ENCODE measurements at places on chromosomes 5 and 9.
A peak's percentile ranks its signal among the peaks of the same experiment; 100 is the strongest.

- no peak overlapping the region for H3K4me3 ChIP-seq
- H3K27me3 ChIP-seq: no peaks in the 10 kb centered on the region
- DNase-seq: no peak
These were observed 113.2 kb downstream of the DTWD2 start for GRCh38 chr5:118875131-118875530.

DNA sequence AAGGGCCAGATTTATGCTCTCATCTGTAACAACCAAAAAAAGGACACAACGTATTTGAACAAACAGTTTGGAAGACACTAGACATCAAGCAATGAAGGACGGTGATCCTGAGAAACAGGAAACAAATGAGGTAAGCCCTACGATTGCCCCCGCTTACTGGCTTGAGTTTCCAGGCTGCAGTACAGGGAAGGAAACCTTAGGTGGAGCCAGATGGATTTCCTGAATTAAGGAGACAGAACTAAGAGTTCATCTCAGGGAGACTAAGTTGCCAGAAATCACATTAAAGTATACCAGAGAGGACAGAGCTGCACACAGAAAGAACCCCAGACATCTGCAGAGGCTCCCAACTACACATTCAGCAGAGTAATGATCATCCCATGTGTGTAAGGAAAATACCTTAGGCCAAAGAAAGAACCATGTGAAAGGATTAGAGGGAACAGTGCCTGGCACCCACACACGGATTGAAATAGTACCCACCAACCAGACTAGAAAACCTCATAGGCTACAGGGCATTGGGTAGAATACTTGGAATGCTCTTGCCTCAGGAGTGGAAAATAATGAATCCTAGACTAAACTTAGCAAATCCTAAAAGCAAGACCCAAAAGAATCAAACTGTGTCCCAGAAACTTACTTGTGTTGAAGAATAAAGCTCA is 99.3 kb upstream of the NIPBL start:
- DNase-seq: peak; percentile 37
- H3K27ac ChIP-seq: no peak overlapping the region
- no peaks in the 10 kb centered on the region for H3K36me3 ChIP-seq
- H3K4me1 ChIP-seq: peaks cover 15% of the 10 kb centered on the region

GRCh38 chr5:111697215-111697614 is 59.8 kb downstream of the NREP start:
- H3K36me3 ChIP-seq: no peaks in the 10 kb centered on the region
- no peak overlapping the region for H3K4me3 ChIP-seq
- no peak overlapping the region for H3K27ac ChIP-seq
- H3K4me1 ChIP-seq: no peaks in the 10 kb centered on the region
- no peak for DNase-seq
- H3K27me3 ChIP-seq: no peaks in the 10 kb centered on the region

DNA sequence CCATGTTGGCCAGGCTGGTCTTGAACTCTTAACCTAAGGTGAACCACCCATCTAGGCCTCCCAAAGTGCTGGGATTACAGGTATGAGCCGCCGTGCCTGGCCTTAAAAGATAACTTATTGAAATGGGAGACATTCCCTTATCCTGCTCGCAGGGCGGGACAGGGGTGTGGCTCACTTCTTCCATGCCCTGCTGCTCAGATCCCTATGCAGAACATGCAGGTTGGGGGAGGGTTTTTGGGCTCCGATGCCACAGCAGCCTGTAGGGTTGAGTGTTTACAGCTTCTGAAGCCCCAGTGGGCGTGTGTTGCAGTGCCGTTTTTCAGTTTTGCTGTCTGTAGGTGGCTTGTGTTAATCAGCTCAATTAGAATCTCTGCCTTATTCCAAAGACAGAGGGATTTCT is 108.0 kb upstream of the BRINP1 start:
- no peak overlapping the region for H3K27ac ChIP-seq
- no peaks in the 10 kb centered on the region for H3K27me3 ChIP-seq
- no peak overlapping the region for H3K4me3 ChIP-seq
- H3K4me1 ChIP-seq: no peaks in the 10 kb centered on the region
- H3K36me3 ChIP-seq: no peaks in the 10 kb centered on the region
- DNase-seq: no peak

DNA sequence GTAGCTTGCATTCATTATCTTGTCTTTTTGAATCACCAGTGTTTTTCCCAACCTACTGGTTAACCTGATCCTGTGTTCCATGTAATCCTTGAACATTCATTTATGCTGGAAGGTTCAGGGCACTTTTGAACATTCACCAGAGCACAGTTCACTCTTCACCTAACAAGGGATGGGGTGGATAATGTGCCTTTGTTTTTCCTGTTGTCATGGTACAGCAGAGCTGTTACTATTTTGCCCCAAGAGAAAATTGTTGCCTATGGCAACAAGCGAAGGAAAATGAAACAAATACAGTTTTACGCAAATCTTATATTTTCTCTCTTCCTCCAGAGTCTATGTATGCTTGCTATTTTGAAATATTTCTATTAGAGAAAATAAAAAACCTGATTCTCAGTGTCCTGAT is 60.3 kb upstream of the RIOK2 start:
- no peak for DNase-seq
- H3K4me1 ChIP-seq: peaks cover 5% of the 10 kb centered on the region
- H3K27ac ChIP-seq: no peak overlapping the region
- no peak overlapping the region for H3K4me3 ChIP-seq
- H3K27me3 ChIP-seq: peaks cover 2% of the 10 kb centered on the region
- H3K36me3 ChIP-seq: no peaks in the 10 kb centered on the region

DNA sequence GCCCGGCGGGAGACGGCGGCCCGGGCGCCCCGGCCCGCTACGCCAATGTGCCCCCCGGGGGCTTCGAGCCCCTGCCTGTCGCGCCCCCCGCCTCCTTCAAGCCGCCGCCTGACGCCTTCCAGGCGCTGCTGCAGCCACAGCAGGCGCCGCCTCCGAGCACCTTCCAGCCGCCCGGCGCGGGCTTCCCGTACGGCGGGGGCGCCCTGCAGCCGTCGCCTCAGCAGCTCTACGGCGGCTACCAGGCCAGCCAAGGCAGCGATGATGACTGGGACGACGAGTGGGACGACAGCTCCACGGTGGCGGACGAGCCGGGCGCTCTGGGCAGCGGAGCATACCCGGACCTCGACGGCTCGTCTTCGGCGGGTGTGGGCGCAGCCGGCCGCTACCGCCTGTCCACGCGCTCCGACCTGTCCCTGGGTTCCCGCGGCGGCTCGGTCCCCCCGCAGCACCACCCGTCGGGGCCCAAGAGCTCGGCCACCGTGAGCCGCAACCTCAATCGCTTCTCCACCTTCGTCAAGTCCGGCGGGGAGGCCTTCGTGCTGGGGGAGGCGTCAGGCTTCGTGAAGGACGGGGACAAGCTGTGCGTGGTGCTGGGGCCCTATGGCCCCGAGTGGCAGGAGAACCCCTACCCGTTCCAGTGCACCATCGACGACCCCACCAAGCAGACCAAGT is 723 bp downstream of the SNX18 start:
- peaks cover 20% of the 10 kb centered on the region for H3K4me1 ChIP-seq
- H3K27ac ChIP-seq: peak overlapping the region; percentile 70
- DNase-seq: peak; percentile 71
- peaks cover 6% of the 10 kb centered on the region for H3K27me3 ChIP-seq

DNA sequence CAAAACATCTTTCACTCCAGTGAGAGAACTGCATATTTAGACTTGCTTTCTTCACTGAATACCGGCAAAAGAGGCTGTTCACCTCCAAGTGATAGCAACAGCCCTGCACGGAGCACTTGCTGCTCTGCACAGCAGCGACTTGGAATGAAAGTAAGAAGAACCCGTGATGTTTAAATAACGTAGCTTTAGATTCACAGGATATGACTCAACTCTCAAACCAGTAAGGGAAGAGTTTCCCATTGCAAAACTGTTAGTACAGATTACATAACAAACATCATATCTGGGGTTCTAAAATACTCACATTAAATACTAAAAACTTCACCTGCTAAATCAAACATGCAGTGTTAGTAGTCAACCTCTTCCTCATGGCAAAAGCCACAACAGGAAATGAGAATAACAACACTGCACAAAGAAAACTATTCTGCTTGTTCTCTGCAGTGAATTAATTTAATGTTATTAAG is 203.4 kb downstream of the MCTP1 start:
- no peaks in the 10 kb centered on the region for H3K27me3 ChIP-seq
- H3K36me3 ChIP-seq: no peaks in the 10 kb centered on the region
- DNase-seq: no peak
- H3K4me1 ChIP-seq: no peaks in the 10 kb centered on the region
- no peak overlapping the region for H3K27ac ChIP-seq

GRCh38 chr5:14996997-14997396 is 125.4 kb upstream of the ANKH start:
- DNase-seq: no peak
- H3K27ac ChIP-seq: no peak overlapping the region
- peaks cover 4% of the 10 kb centered on the region for H3K27me3 ChIP-seq

GRCh38 chr9:99231711-99232110 is 9.6 kb downstream of the SEC61B start:
- H3K4me1 ChIP-seq: peaks cover 7% of the 10 kb centered on the region
- no peak overlapping the region for H3K27ac ChIP-seq
- H3K36me3 ChIP-seq: peaks cover 5% of the 10 kb centered on the region
- DNase-seq: peak; percentile 49

- H3K27ac ChIP-seq: no peak overlapping the region
- H3K27me3 ChIP-seq: no peaks in the 10 kb centered on the region
- H3K36me3 ChIP-seq: no peaks in the 10 kb centered on the region
These were observed 366.9 kb upstream of the ZNF608 start for GRCh38 chr5:125113328-125113727.

DNA sequence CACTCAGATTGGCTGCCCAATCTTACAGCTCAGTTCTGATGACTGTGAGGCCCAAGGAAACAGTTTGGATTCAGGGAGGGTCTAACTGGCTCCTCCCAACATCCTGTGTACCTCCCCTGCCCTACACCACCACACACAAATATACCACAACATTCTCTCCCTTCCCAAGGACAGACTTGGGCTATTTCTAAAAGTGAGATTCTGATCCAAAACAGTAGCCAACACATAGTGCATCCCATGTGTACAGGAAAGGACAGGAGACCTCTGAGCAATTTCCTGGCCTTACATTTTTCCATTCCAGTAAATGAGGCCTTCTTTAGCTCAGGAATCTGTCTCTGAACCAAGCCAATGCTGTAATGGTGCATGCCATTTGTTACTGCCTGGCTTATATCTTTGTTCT is 20.8 kb downstream of the ZNF366 start:
- no peak overlapping the region for H3K4me3 ChIP-seq
- H3K36me3 ChIP-seq: peaks cover 10% of the 10 kb centered on the region
- peaks cover 1% of the 10 kb centered on the region for H3K27me3 ChIP-seq

DNA sequence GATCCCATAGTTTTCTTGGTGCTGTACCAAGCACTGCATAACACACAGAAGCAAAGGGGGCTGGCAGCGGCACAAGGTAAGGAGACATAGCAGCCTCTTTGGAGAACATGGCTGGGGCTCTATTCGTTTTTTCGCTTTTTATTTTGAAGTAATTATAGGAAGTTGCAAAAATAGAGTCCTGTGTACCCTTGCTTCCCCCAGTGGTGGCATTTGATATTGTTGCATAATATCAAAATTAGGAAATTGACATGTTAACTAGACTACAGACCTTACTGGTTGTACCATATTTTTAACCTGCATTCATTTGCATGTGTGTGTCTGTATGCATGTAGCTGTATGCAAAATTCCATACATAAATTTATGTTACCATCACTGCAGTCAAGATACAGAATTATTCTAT is 6.6 kb upstream of the UBQLN1 start:
- H3K4me3 ChIP-seq: no peak overlapping the region
- H3K4me1 ChIP-seq: peaks cover 2% of the 10 kb centered on the region
- H3K36me3 ChIP-seq: no peaks in the 10 kb centered on the region
- H3K27ac ChIP-seq: no peak overlapping the region
- peaks cover 3% of the 10 kb centered on the region for H3K27me3 ChIP-seq

GRCh38 chr5:124056991-124057723 is 545.2 kb downstream of the CSNK1G3 start:
- no peak overlapping the region for H3K4me3 ChIP-seq
- H3K27me3 ChIP-seq: no peaks in the 10 kb centered on the region
- no peak for DNase-seq
- H3K4me1 ChIP-seq: peaks cover 2% of the 10 kb centered on the region
- H3K36me3 ChIP-seq: no peaks in the 10 kb centered on the region

- H3K27me3 ChIP-seq: no peaks in the 10 kb centered on the region
- H3K27ac ChIP-seq: no peak overlapping the region
- no peak for DNase-seq
- H3K4me3 ChIP-seq: no peak overlapping the region
These were observed 131.1 kb downstream of the ACTL7B start for GRCh38 chr9:108724652-108725051.

- peaks cover 5% of the 10 kb centered on the region for H3K4me1 ChIP-seq
- DNase-seq: no peak
- no peaks in the 10 kb centered on the region for H3K36me3 ChIP-seq
- no peak overlapping the region for H3K27ac ChIP-seq
- no peak overlapping the region for H3K4me3 ChIP-seq
These were observed 213.7 kb downstream of the RFK start for GRCh38 chr9:76180541-76180940.

GRCh38 chr5:122559676-122560075 is 215.2 kb upstream of the SNX2 start:
- no peaks in the 10 kb centered on the region for H3K27me3 ChIP-seq
- no peak overlapping the region for H3K27ac ChIP-seq
- H3K4me3 ChIP-seq: no peak overlapping the region
- no peak for DNase-seq
- H3K36me3 ChIP-seq: no peaks in the 10 kb centered on the region
- H3K4me1 ChIP-seq: no peaks in the 10 kb centered on the region

- H3K27ac ChIP-seq: no peak overlapping the region
- peaks cover 6% of the 10 kb centered on the region for H3K36me3 ChIP-seq
- H3K4me1 ChIP-seq: peaks cover 11% of the 10 kb centered on the region
- peaks cover 1% of the 10 kb centered on the region for H3K27me3 ChIP-seq
- DNase-seq: no peak
These were observed 58.2 kb upstream of the PAPPA start for GRCh38 chr9:116095403-116095802.

GRCh38 chr5:33531824-33532223 is 91.1 kb downstream of the TARS1 start:
- no peaks in the 10 kb centered on the region for H3K36me3 ChIP-seq
- H3K4me1 ChIP-seq: no peaks in the 10 kb centered on the region
- no peak overlapping the region for H3K4me3 ChIP-seq
- no peak for DNase-seq

GRCh38 chr5:139684881-139685749 is 37.0 kb downstream of the CXXC5 start:
- H3K4me3 ChIP-seq: no peak overlapping the region
- H3K27ac ChIP-seq: peak overlapping the region; percentile 71
- H3K27me3 ChIP-seq: peaks cover 20% of the 10 kb centered on the region
- H3K36me3 ChIP-seq: peaks cover 6% of the 10 kb centered on the region
- peaks cover 36% of the 10 kb centered on the region for H3K4me1 ChIP-seq

- no peak for DNase-seq
- H3K27ac ChIP-seq: peak overlapping the region; percentile 8
- peaks cover 2% of the 10 kb centered on the region for H3K27me3 ChIP-seq
- peaks cover 19% of the 10 kb centered on the region for H3K4me1 ChIP-seq
- no peak overlapping the region for H3K4me3 ChIP-seq
- H3K36me3 ChIP-seq: peaks cover under 1% of the 10 kb centered on the region
These were observed 300.7 kb downstream of the MLLT3 start for GRCh38 chr9:20321423-20322082.

- H3K36me3 ChIP-seq: no peaks in the 10 kb centered on the region
- H3K27me3 ChIP-seq: peaks cover 2% of the 10 kb centered on the region
- peaks cover 1% of the 10 kb centered on the region for H3K4me1 ChIP-seq
- DNase-seq: no peak
- H3K27ac ChIP-seq: no peak overlapping the region
These were observed 15.0 kb upstream of the HSPB3 start for GRCh38 chr5:54440456-54440893.
